ENCODE measurements at places on chromosomes 1 and 21. TPM values are rescaled to one million over a fixed set of nuclear protein-coding genes. Genes with fewer than 3 reads are reported as not detected.

Gene PCAT6
- total RNA-seq, result not detected

Gene SLC44A3
- total RNA-seq, result 1.8 TPM

Gene CD55
- total RNA-seq, result 84.7 TPM

Gene CD34
- total RNA-seq, result 34.3 TPM

Gene LENEP
- total RNA-seq, result not detected

Gene ADAMTS5
- 18.2 TPM for total RNA-seq

Gene SERPINC1
- total RNA-seq, result not detected

Gene SYCP1
- total RNA-seq, result not detected

Gene MROH9
- total RNA-seq, result 0.10 TPM

Gene KRTAP7-1
- total RNA-seq, result 3.4 TPM

Gene DIO1
- total RNA-seq, result not detected

Gene HHIPL2
- total RNA-seq, result 0.10 TPM

Gene SLC6A17
- total RNA-seq, result 0.79 TPM

Gene NBPF4
- not detected for total RNA-seq

Gene SLC19A2
- total RNA-seq, result 23.9 TPM

Gene CFAP126
- not detected for total RNA-seq

Gene TNFRSF4
- 0.39 TPM for total RNA-seq

Gene PYGO2
- 14.6 TPM for total RNA-seq

Gene IQGAP3
- total RNA-seq, result 8.6 TPM

Gene LPAR3
- total RNA-seq, result 4.4 TPM

Gene MIXL1
- not detected for total RNA-seq

Gene HSPG2
- 121 TPM for total RNA-seq

Gene OR2G6
- not detected for total RNA-seq
